Activated CD4-positive, alpha-beta T cell treated with anti-CD3 and anti-CD28 coated beads, Interleukin-2, amount 50 U/mL, for 4 hours (primary cell): ENCODE measurements at places on chromosomes 6 and 20.

GRCh38 chr6:38640216-38640909 is 634 bp upstream of the BTBD9 start:
- DNase-seq = no peak

DNA sequence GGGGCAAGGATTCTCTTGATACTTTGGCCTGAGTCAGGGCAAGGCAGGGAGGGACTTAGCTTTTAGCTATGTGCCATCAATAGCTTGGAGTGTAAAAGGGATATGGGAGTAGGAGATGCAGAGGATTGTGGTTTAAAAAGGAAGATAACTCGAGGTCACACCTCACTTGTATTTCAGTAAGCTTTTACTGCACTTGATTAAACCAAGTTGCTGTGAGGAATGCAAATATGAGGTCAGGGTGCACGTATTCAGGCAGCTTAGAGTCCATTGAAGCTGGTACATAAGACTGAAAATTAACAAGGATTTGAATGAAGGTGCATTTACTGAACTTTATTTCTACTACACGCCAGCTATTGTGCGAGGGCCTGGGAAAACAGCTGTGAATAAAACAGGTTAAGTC is 32.1 kb downstream of the DSTN start:
- no peak for DNase-seq

DNA sequence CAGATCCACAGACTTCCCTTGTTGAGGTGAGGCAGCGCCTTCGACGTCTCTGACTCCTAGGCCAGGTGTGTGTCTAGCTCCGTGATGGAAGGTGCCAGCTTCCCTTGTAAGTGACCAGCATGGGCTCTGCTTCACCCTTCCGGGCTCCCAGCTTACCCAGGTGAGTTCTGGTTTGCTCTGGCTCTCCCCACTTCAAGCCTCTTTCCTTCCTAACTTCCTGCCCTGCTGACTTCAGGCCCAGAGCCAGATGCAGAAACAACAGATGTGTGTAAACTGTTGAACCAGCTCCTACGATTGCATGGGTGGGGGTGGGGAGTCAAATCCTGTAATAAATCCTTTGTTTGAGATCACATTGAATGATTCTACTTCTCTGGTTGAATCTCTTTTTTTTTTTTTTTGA is 51.6 kb upstream of the BMP6 start:
- no peak for DNase-seq

DNA sequence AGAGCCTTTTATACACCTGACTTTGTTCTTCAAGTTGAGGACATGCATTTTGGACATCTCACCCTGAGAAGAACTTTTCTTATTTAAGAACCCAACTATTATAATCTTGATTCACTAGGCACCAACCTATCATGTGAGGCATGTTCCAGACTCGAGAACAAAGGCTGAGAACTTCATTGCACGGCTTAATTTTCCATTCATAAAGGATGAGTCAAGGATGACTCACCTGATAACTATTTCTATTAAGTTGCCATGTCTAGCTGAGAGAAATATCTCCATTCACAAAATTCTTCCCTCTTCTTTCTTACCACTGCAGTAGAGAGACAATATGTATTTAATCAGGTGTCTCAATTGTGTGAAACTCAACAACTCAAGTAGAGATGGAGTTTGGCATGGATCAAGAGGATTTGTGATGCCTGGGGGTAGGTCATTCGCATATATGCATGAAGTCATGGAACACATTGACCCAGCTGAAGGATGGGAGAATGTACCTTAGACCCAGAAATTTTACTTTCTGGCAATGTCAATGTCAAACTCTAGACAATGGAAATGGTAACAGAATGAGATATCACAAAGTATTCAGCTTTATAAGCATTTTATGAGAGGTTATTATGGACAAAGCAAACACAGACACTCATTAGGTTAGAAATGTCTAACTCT is 208.7 kb upstream of the PRND start:
- DNase-seq = no peak
